NCI-H510A (cell line): ENCODE measurements at places on chromosomes 5 and 9.

DNA sequence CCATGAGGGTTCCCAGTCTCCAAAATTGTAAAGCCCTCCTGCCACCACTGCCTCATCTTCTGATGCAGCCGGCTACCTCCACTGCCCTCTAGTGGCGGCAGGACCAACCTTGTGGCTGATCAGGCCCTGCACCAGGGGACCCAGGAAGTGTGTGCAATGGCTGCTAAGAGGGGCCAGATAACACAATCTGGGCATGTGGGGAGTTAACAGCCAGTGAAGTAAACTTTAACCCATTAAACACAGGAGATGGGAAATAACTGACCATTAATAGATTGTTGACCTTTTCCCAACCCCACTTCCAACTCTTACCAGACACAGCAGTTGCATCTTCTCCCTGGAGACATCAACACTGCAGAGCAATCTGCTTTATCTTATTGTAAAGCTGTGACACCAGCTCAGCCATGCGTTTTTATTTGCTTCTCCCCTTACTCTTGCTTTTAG is 63.3 kb downstream of the FREM1 start:
- DNase-seq = no peak

GRCh38 chr9:34546834-34547827 is 24.3 kb upstream of the ENHO start:
- DNase-seq = no peak

- no peak for DNase-seq
Observed at GRCh38 chr5:126107381-126107780, 315.8 kb upstream of the GRAMD2B start.

- DNase-seq = no peak
Observed at GRCh38 chr9:108217431-108218349, 638.1 kb downstream of the ACTL7B start.

- DNase-seq = no peak
Observed at GRCh38 chr5:122183098-122183787, 53.9 kb downstream of the ZNF474 start.

GRCh38 chr5:174313615-174314014 is 268.1 kb downstream of the NSG2 start:
- no peak for DNase-seq
